Astrocyte (in vitro differentiated cells and primary cell): ENCODE measurements at places on chromosomes 12 and 14. TPM values are rescaled to one million over a fixed set of nuclear protein-coding genes. Genes with fewer than 3 reads are reported as not detected.

DNA sequence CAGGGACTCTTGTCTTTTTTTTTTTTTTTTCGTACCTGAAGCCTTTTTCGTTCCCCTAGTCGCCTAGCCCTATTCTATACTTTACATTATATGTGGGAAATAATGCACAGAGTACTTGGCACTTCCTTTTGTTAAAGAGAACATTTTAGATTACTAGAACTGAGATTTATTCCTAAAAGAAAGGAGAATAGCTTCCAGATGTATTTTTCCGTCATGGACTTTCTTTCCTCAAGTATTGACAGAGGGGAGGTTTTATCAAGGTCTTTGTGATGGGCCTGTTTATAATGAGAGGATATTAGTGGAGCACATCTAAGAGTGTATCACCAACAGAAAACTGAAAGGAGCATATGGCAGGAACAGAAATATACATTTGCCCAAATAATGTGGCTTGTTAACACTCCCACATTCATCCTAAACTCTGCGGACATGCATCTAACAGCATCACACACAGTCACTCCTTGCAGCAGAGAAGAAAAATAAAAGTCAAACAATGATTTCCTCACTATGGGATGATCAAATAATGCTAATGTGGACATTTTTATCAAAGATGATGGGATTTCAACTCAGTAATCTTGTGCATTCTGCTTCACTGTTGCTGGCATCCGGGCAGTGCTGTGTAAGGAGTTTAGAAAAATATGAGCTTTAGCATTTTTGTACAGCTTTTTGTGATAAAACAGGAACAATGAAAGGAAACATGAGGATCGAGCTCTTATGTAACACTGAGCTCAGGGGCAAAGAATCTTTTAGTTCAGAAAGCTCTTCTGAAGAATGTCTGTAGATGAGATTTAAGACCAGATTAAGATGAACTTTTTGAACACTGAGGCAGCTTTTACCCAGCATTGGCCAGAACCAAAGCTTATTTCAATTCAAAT, 183.1 kb downstream of the EGLN3 start:
- DNase-seq = peak; percentile 47
- no peaks in the 10 kb centered on the region for H3K36me3 ChIP-seq
- H3K4me3 ChIP-seq = no peak overlapping the region
- no peaks in the 10 kb centered on the region for H3K27me3 ChIP-seq

DNA sequence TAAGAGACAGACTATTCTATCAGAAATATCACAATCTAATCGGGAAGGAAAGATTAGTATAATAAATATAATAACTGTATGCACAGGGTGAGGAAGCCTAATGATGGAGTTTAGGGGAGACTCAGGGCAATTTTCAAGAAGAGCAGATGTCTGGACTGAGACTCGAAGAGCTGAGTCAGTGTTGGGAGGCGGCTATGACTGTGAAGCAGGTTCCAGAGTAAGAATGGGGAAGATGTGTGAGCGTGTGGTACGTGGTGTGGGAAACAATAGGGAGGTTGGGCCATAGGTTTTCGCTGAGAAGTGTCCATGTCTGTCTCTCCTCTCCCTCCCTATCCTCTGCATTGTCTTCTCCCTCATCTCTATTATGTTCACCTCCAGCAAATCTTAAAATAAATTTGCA, 85.6 kb downstream of the LMO3 start:
- no peak overlapping the region for H3K4me3 ChIP-seq
- H3K4me1 ChIP-seq = no peaks in the 10 kb centered on the region
- DNase-seq = no peak
- H3K27ac ChIP-seq = no peak overlapping the region
- no peaks in the 10 kb centered on the region for H3K36me3 ChIP-seq

PIGH gene
- 11.3 and 13.5 TPM in 2 replicates for total RNA-seq

DEGS2 gene
- 0.07 TPM in 1 of 2 replicates, not detected in the other for total RNA-seq

GRCh38 chr14:94588311-94588710, 7.1 kb downstream of the SERPINA5 start:
- no peak overlapping the region for H3K27ac ChIP-seq
- H3K4me1 ChIP-seq = no peaks in the 10 kb centered on the region
- H3K4me3 ChIP-seq = no peak overlapping the region
- H3K36me3 ChIP-seq = no peaks in the 10 kb centered on the region

PUS1 gene
- 30.4 and 33.7 TPM in 2 replicates for total RNA-seq

DNA sequence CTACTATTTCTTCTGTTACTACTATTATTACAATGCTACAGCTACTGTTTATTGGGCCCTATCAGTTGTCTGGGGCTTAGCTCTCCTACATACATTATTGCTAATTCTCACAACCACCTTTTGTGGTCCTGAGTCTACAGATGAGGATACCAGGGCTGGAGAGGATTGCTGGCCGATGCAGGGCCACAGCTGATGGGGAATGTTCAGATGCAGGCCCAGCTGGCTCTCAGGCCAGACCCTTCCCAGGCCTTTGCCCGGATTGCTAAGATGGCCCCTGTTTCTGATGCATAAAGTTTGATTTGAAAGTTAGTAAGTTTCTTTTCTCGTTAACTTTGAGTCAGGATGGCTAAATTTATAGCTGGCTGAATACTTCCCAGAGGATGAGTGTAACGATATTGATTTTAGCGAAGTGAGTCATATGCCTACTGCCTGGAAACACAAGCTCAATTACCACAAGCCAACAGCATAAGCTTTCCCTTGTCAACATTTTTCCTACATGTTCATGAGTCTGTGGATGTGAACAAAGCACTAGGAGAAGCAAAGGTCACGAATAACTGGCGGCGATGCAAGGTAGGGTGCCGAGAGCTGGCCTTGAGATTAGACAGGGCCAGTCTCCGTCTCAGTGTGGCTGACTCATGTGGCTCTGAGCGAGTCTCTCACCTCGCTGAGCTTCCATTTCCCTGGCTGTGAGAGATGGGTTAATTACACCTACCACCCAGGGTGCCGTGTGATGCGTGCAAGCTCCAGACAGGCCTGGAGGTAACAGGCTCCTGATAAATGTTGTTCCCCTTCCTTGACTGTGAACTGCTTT, 111.0 kb downstream of the BEGAIN start:
- peak overlapping the region; percentile 38 for H3K4me3 ChIP-seq
- peaks cover 35% of the 10 kb centered on the region for H3K4me1 ChIP-seq
- no peaks in the 10 kb centered on the region for H3K27me3 ChIP-seq
- peak overlapping the region; percentile 99 for H3K27ac ChIP-seq
- no peaks in the 10 kb centered on the region for H3K36me3 ChIP-seq
- peak; percentile 100 for DNase-seq

STXBP6 gene
- 27.1 and 27.5 TPM in 2 replicates for total RNA-seq

- no peak overlapping the region for H3K4me3 ChIP-seq
- no peak overlapping the region for H3K27ac ChIP-seq
- no peak for DNase-seq
These were observed 367.3 kb downstream of the C12orf50 start for GRCh38 chr12:87661786-87662377.

ADAMTS20 gene
- 0.48 and 0.66 TPM in 2 replicates for total RNA-seq

- no peaks in the 10 kb centered on the region for H3K27me3 ChIP-seq
- peak; percentile 54 for DNase-seq
- no peak overlapping the region for H3K4me3 ChIP-seq
- H3K4me1 ChIP-seq = peaks cover 16% of the 10 kb centered on the region
These were observed 31.3 kb downstream of the PTPRB start for GRCh38 chr12:70605976-70606375.

GRCh38 chr14:39372656-39373055, 59.6 kb downstream of the FBXO33 start:
- H3K36me3 ChIP-seq = no peaks in the 10 kb centered on the region
- H3K4me1 ChIP-seq = peaks cover 7% of the 10 kb centered on the region
- peak; percentile 26 for DNase-seq
- no peak overlapping the region for H3K27ac ChIP-seq
- H3K27me3 ChIP-seq = no peaks in the 10 kb centered on the region

SIRT4 gene
- total RNA-seq = 2.5 and 2.7 TPM in 2 replicates

ZC2HC1C gene
- 1.4 and 1.7 TPM in 2 replicates for total RNA-seq

GRCh38 chr14:51724650-51725049, 72.9 kb downstream of the FRMD6 start:
- no peaks in the 10 kb centered on the region for H3K27me3 ChIP-seq
- H3K4me3 ChIP-seq = no peak overlapping the region
- DNase-seq = no peak
- peak overlapping the region; percentile 22 for H3K27ac ChIP-seq
- H3K36me3 ChIP-seq = peaks cover 94% of the 10 kb centered on the region

PLA2G1B gene
- not detected in 2 replicates for total RNA-seq

APOF gene
- total RNA-seq = not detected in 2 replicates

GRCh38 chr12:66600903-66601302, 78.0 kb downstream of the GRIP1 start:
- peaks cover 3% of the 10 kb centered on the region for H3K4me1 ChIP-seq
- no peaks in the 10 kb centered on the region for H3K27me3 ChIP-seq
- no peak overlapping the region for H3K4me3 ChIP-seq
- DNase-seq = no peak
- no peak overlapping the region for H3K27ac ChIP-seq

DPPA3 gene
- not detected in 2 replicates for total RNA-seq

DNA sequence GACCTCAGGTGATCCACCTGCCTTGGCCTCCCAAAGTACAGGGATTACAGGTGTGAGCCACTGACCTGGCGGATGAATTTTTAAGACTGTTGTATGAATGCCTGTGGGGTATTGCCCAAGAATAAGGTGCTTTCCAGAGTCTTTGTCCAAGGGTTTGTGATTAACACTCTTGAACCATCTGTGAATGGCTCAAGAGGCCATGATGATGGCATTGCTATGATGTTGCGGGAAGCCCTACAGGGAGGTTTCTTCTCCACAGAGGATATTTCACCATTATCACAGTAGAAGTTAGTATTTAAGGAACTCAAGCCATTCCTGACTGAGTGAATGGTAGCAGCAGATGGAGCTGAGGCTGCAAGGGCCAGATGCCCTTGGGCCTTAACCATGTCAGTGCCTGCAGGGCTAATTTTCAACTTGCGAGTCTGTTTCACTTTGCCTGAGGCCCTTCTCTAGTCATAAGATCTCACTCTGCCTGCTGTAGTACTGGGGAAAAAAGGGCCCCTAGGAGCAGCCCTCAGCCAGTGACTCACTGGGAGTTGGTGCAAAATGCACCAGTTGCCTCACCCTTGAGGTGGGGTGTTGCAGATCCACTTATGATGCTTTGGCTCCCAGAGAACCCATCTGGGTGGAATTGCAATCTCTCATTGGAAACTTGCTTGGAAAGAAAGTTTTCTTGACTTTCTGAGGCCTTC, 108.6 kb upstream of the FLRT2 start:
- no peak overlapping the region for H3K27ac ChIP-seq
- peaks cover 7% of the 10 kb centered on the region for H3K4me1 ChIP-seq
- H3K36me3 ChIP-seq = no peaks in the 10 kb centered on the region
- H3K27me3 ChIP-seq = no peaks in the 10 kb centered on the region
- DNase-seq = peak; percentile 42

DNA sequence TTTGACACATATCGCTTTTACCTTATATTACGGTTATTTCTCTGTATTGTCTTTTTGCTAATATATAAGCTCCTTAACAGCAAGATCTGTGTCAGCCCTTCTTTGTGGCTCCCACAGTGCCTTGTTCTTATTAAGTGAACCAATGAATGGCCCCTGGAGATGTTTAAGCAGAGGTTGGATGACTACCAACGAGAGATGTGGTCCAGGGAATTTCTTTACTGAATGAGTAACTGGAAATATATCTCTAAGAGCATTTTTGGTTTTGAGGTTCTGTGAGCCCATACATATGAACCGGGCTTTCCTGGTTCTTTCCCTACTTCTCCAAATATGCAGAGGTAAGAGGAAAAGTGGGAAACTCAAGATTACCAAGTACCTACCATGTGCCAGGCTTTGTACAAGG, 23.5 kb downstream of the CALCOCO1 start:
- no peaks in the 10 kb centered on the region for H3K36me3 ChIP-seq
- no peak overlapping the region for H3K27ac ChIP-seq
- H3K27me3 ChIP-seq = peaks cover 61% of the 10 kb centered on the region
- peak; percentile 74 for DNase-seq
- no peak overlapping the region for H3K4me3 ChIP-seq

TAS2R42 gene
- total RNA-seq = not detected in 2 replicates

MRPL51 gene
- total RNA-seq = 192 and 202 TPM in 2 replicates

GRCh38 chr14:90400904-90401561, 4.2 kb downstream of the CALM1 start:
- no peak overlapping the region for H3K27ac ChIP-seq
- peaks cover 48% of the 10 kb centered on the region for H3K36me3 ChIP-seq
- H3K4me1 ChIP-seq = peaks cover 14% of the 10 kb centered on the region
- no peak overlapping the region for H3K4me3 ChIP-seq

DNA sequence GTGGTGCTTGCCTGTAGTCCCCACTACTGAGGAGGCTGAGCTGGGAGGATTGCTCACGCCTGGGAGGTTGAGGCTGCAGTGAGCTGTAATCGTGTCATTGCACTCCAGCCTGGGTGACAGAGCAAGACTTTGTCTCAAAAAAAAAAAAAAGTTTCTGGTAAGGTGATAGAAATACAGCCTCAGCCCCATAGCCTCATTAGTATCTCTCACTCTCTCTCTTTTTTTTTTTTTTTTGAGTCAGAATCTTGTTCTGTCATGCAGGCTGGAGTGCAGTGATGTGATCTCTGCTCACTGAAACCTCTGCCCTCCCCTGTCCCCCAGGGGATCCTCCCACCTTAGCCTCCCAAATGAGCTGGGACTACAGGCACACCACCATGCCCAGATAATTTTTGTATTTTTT, 19.2 kb downstream of the MTHFD1 start:
- no peaks in the 10 kb centered on the region for H3K27me3 ChIP-seq
- DNase-seq = no peak
- H3K27ac ChIP-seq = no peak overlapping the region
- no peaks in the 10 kb centered on the region for H3K36me3 ChIP-seq
- peaks cover 8% of the 10 kb centered on the region for H3K4me1 ChIP-seq

ISM2 gene
- 0.39 and 0.50 TPM in 2 replicates for total RNA-seq

- no peak for DNase-seq
- H3K27ac ChIP-seq = no peak overlapping the region
- H3K4me3 ChIP-seq = no peak overlapping the region
- peaks cover 10% of the 10 kb centered on the region for H3K4me1 ChIP-seq
- no peaks in the 10 kb centered on the region for H3K27me3 ChIP-seq
These were observed 13.4 kb upstream of the IFI27 start for GRCh38 chr14:94097091-94097490.

- H3K27ac ChIP-seq = no peak overlapping the region
- H3K4me1 ChIP-seq = no peaks in the 10 kb centered on the region
- DNase-seq = peak; percentile 41
These were observed 156.1 kb upstream of the TMEM260 start for GRCh38 chr14:56423544-56423943.

TMEM63C gene
- 11.3 and 22.8 TPM in 2 replicates for total RNA-seq

TAS2R19 gene
- 2.2 and 3.1 TPM in 2 replicates for total RNA-seq

DNA sequence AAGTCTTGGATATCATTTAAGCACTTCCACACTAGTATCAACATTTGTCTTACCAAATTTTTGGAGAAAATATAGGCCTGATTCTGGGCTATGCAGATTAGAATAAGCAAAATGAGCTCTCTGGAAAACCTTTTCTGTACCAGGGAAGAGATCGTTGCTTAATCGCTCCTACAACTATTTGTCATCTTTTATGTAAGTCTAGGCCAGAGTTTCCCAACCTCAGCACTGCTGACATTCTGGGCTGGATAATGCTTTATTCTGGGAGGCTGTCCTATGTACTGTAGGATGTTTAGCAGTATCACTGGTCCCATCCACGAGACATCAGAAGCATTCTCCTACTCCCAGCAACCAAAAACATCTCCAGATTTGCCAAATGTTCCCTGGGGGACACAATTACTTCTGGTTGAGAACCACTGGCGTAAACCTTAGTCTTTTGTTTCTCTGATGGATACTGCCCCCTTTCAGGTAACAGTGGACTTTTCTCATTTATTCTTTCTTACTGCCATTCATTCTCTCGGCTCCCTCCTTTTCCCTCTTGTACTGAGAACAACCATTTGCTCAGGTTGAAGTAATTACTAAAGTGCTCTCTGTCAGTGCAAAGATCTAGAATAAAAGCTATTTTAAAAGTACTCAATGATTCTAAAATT, 316.9 kb upstream of the E2F7 start:
- no peak overlapping the region for H3K4me3 ChIP-seq
- no peaks in the 10 kb centered on the region for H3K27me3 ChIP-seq
- DNase-seq = no peak
- no peaks in the 10 kb centered on the region for H3K36me3 ChIP-seq
- no peaks in the 10 kb centered on the region for H3K4me1 ChIP-seq
